ENCODE measurements at places on chromosomes 11 and 22.

- no peak for DNase-seq
Measured at GRCh38 chr11:47998733-47999359, 18.5 kb downstream of the PTPRJ start.

DNA sequence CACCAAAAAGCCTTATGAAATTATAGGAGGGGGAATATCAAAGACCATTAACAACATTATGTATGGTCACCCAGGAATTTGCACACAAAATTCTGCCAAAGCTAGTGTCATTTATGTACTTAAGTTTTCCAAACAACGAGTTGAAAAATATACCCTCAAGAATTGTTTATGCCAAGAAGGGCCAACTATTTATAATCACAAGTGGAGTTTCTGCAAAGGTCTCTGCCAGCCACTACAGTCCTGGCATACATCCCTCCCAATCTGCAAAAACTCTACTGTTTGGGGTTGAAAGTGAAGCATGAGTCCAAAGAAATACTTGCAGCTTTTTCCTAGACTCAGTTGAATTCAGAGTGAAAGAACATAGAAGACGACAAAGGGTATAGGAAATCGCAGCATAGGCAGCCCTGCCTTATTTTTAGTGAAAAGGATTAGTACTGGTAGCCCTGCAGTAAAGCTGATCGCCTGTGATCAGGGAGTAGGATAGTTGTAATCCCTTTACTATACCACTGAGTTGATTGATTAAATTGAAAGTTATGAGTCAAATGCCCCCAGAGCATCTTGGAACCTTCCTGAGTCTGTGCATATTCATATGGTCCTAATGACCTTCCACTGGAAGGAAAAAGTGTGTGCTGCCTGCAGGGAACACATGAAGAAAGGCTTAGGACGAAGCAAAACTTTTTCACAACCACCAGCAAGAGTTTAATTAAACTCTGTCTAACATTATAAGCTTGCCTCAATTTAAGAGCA lies 144.0 kb downstream of the SPON1 start:
- no peak for DNase-seq

- DNase-seq = no peak
Measured at GRCh38 chr11:124839128-124839971, 25.9 kb upstream of the ROBO3 start.

DNA sequence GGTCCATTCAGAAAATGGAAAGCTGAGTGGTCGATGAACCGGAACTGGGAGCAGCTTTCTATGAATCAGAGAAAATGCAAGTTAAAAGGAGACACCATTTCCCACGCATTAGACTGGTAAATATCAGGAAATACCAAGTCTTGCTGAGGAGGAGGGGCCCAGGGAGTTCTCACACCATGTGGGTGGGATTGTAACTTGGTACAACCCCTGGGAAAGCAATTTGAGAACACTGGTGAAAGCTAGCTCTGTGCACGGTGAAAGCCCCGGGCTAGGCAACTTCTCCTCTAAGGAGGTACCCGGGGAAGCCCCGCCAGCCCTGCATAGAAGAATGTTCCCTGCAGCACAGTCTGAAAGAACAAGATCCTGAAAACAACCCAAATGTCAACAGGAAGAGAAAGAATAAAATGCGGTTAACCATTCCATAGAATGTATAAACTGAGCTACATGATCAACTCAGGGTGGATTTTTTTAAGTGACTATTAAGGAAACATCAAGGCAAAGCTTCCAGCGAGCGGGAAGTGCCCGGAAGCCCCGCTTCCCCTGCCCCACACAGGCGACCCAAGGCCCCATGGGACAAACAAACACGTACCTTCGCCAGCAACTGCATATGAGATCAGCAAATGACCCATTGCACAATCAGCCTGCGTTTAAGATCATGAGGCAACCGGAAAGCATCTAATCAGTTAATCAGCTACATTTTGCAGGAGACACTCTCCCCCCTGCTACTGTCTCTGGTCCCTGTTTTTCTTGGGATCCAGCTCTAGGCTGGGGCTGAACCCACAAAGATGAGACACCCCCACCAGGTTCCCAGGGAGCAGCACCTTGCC lies 11.3 kb downstream of the SHANK2 start:
- DNase-seq = peak; percentile 34

DNA sequence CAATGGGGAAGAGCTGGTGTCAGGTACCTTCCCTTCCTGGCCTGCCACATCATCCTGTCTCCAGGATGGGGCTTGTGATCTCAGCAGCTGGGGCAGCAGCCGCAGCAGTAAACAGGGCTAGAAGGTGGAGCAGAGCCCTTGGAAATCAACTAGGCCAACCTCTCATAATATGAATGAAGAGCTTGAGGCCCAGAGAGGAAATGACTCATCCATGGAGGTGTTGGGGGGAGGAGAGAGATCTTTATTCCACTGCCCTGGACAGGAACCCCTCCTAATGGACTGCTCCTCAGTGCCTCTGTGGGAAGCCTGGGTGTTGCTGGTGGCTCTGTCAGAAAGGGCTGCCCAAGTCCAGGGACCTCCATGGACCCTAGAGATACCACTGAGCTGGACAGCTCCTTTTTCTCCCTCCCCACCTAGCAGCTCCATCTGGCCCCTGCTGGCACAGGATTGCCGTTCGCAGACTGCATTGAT lies 111.8 kb downstream of the OSBP2 start:
- no peak for DNase-seq

DNA sequence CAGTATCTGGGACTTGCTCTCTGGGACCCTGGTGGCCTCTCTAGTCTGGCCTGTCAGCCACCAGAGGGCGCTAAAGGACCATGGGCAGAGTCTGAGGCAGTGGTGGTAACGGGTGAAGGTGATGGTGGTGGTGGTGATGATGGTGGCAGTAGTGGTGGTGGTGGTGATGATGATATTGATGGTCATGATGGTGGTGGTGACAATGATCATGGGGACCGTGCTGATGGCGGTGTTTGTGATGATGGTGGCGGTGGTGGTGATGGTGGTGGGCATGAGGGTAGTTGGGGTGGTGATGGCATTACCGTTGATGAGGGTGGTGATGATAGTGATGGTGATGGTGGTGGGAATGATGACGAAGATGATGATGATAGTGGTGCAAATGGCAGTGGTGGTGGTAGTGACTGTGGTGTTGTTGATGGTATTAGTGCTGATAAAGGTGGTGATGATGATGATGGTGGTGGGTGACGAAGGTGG lies 16.0 kb downstream of the TRPM5 start:
- DNase-seq = peak; percentile 76

DNA sequence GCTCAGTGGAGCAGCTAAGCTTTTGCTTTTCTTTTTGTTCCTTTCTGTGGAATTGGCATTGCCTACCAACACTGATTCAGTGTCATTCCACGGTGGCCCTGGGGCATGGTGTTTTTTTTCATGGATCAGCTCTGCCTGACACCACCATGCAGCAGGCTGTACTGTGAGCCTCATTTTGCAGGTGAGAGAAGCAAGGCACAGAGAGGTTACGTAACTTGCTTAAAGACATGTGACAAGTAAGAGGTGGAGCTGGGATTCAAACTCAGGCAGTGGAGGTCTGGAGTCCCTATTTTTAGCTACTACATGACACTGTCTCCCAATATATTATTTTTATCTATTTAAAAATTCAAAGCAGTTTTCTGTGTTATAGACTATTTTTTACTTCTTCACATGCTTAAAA lies 44.4 kb downstream of the APOL3 start:
- no peak for DNase-seq

DNA sequence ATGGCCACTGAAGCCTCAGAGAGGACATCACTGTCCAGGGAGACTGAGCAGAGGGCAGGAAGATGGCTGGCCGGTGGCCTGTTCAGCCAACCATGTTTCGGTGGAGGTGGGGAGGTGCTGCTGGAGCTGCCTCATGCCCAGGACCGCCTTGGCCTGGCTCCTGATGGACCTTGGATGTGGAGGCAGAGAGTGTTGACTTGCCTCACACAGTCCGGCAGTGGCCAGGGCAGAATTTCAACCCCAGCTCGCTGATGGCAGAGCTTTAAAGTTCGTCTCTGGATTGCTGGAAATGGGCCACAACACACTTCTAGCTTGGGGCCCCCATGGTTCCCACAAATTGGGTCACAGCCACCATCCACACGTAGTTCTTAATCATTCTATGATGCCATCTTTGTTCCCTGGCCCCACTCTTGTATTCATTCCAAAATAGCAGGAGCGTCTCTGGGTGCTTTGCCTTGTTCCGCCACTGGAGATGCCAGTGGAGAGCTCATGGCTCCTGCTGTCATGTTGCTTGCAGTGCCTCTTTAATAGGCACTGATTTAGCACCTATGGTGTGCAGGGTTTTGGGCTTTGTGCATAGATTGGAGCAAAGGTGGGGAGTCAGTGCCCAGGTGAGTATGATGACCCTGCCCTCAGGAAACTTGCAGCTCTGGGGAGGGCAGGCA lies 5.6 kb downstream of the MAPK8IP1 start:
- no peak for DNase-seq

DNA sequence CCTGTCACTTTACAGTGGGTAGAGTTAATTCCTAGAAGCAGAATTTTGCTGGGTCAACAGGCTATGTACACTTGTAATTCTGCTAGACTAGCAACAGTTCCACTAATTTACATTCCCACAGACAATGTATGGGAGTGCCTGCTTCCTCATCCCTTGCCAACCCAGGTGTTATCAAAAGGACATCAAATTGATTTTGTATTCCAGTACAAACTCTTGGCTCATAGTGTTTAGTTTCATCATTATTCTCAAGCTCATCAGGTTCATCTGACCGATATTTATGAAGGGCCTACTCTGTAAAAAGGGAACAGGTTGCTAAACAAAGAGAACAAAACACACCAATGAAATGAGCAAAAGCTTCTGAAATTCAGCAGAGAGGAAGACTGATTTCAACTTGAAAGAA lies 30.7 kb downstream of the PITPNB start:
- no peak for DNase-seq

GRCh38 chr22:46827781-46828180 lies 65.3 kb downstream of the TBC1D22A start:
- no peak for DNase-seq

DNA sequence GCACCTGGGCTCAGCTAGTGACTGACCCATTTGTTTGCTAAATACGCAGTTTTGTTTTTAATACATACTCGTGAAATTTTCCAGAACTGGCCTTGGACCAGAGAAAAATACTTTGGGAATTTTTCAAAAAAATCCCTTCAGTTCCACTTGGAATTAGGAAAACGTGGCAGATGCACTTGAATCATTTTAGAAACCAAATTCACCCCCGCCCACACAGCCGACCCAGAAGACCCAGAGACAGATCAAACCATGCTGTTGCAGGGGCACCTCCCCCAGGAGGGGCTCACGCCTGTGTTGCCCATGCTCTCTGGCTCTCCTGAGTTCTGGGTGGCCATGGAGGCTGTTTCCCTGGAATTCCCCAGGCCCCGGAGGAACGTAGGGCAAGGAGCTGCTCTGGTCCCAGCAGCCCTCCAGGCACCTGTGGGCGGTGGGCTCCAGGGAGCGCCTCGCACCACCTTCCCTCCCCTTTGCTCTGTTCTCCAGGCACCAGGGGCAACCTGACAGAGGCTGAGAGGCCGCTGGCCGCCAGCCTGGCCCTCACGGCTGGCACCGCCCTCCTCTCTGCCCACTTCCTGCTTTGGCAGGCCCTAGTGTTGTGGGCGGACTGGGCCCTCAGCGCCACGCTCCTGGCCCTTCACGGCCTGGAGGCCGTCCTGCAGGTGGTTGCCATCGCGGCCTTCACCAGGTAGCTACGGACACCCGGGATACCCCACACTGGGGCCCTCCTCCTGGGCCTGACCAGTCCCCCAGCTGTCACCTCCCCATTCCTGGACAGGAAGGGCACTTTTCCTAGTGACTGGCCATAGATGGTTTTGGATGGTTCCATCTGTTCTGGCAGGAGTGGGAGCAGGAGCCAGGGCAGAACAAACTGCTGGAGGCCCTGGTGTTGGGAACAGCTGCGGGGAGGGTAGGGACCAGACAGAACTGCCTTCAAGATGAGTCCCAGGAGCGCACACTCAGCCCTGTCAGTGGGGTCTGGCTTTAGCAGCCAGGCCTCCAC lies 3.3 kb upstream of the EPS8L2 start:
- DNase-seq = no peak

DNA sequence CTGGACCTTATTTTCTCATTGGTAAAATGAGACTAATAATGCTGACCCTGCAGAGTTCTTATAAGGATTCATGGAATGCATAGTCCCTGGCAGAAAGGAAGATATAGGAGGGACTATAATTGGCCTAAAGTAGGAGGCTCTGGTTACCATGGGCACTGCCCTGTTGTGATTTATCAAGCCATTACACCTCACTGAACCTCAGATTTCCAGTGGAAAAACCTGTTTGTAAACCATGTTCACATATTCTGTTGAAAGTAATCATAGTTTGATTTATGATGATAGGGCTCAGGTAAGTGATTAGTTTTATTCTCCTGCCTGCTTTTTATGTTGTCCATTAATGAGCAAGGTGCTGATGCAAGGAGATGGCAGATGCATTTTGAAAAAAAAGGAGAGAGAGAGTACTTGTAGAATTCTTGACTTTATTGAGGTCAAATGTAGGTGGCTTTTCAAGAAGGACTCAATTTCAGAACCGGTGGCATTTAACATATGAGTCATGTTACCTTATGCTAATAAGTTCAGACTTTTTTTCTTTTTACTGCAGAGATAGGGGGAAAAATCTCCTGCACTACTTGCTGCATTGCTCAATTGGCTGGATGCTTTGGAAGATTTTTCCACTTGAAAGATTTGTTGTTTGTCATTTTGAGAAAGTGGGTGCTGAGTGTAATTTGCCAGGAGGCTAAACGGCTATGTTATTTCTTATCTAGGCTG lies 14.6 kb downstream of the NF2 start:
- no peak for DNase-seq

- no peak for DNase-seq
Measured at GRCh38 chr11:86999859-87000753, 37.6 kb upstream of the TMEM135 start.

DNA sequence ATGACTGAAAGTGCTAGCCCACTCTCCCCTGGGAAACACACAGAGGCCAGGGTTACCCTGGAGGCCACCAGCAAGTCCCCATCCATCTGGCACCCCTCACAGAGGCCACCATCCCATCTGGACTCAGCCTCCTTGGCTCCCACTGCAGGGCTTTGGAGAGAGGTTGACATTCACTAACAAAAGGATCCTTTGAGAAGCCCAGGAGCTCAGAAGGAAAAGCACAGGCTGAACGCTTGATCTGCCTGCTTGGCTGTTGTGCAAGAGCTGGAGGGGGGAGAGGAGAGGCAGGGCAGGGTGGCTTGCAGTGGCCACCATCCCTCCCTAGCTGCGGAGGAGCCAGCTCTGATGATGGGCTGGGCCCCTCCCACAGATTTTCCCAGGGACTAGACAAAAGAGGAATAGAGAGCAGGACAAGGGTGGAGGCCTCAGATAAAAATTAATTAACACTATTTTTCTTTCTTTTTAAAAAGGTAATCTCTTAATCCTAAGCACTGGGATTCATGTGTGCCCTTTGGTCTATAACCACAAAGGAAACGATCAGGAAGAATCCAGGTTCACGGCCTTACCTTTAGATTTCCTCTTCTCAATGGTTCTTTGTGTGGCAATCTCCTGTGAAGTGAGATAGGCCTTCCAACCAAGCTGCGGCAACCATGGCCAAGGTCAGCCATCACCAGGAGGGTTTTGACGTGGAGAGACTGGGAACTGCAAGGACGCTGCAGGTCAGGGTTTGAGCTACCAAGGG lies 154.7 kb downstream of the BARX2 start:
- peak; percentile 1 for DNase-seq

GRCh38 chr11:1884303-1884700 lies 7.4 kb downstream of the PRR33 start:
- DNase-seq = no peak

GRCh38 chr11:95144313-95145235 lies 54.9 kb downstream of the ENDOD1 start:
- DNase-seq = no peak

- DNase-seq = no peak
Measured at GRCh38 chr11:44868021-44868420, 82.7 kb downstream of the TP53I11 start.
